Caudate nucleus (tissue), 63 donors: ENCODE measurements at places on chromosomes 4 and X.

DNA sequence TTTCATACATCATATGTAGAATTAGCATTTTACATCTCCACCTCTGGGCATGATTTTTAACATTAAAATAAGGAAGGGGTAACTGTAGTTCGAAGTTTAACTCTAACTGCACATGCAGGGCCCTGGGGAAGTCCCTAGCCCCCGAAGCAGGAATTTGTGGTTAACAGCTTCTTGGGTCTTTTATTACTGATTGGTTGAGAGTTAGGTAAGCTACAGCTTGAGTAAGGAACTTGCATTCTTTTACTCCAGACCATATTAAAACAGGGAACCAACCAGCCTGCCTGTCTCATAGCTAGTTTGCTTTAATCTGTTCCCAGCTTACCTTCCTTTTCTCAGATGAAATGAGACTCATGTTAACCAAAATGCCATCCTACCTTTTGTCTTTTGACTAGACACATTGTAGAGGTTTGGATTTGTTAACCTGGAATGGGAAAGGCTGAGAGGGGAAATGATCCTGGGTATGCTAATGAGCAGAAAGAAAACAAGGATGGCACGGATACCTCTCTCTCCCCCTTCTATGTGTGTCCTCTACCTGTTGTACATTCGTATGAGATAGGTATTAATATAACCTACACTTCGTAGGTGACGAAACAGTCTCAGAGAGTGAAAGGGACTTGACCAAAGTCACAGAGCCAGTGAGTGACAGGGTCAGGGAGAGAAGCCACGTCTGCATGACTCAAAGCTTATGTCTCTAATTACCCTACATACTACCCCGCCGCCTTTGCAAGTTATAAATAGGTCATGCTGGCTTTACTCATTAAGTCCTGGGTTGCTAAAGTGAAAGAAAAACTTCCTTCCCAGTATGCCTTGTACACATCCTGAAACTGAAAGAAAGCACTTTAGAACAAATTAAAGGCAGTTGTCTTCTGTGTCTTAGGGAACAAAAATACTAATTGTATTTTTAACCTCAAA is 119.5 kb upstream of the AFF2 start:
- no peak for DNase-seq

DNA sequence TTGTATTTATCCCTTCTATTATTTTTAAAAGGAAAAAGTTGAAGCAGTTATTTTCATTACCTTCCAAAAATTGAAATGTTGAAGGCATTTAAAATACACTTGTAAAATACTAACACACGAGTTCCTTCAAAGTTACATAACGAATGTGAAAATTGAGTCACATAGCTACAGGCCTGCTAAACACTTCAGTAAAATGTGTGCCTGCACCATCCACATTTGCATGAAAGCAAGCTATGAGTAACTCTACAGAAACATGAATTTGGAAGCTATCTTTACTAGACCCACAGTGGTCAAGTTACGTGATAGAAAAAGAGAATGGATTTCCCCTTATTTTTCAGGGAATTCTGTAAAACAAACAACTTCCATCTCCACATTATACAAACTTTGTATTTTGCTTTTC is 1148.8 kb upstream of the PCDH7 start:
- DNase-seq, result no peak

GRCh38 chr4:86223472-86223871 is 136.4 kb downstream of the MAPK10 start:
- no peak for DNase-seq

DNA sequence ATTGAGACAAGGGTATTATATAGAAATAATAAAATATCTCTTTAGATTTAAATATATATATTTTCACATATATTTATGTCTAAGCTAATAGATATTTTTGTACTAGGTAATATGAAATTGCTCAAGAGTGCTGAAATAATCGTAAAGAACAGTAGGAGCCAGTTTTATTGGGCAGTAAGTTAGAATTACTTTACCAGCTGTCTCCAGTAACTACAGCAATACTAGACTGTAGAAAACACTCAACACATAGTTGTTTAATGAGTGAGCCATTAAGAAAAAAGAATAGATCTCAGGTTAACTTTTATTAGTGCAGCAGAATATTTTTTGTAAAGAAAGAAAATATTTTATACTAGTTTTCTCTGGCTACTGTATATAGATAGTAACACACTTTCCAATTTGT is 715.2 kb downstream of the TRIML1 start:
- no peak for DNase-seq

DNA sequence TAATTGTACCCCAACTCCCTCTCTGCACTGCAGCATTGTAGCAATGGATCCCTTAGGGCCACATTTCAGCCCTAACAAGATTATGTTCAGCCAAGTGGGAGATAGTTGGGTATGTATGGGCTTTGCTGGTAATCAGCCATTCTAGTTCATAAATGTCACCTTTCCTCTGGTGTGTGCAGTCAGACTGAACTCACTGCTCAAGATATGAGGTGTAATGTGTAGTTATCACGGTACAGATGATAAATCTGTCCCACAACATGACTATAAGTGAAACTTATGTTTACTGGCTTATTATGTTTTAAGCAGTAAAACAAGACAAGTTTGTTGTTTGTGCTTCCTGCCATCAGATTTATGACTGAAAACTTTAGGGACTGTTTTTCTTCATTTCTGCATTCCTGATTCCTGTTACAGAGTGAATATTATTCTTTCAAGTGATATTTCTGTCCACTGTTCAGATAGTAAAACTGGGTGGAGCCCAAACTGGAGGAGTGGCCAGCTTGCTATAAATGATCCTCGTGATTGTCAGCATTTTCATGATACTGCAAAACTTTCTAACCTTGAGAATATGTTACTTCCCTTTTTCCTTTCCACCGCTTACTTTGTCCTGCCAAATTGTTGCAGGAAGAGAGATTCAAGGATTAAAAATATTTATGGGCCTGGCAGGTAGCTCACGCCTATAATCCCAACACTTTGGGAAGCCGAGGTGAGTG is 44.9 kb downstream of the ANAPC4 start:
- no peak for DNase-seq

GRCh38 chrX:126967225-126967624 is 147.7 kb downstream of the PRR32 start:
- no peak for DNase-seq

DNA sequence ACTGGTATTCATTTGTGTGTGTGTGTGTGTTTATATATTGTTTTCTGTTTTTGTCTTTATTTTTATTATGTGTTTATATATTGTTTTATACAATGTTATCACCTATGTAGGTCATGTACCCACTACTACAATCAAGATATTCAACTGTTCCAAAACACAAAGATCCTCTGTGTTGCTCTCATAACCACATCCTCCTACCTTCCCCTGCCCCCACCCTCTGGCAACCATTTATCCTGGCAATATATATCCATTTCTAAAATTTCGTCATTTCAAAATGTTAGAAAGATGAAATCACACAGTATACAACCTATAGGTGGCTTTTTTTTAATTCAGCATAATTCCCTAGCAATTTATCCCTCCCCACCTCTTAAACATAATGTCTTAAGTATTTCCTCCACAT is 18.8 kb upstream of the RPL34 start:
- DNase-seq, result no peak

GRCh38 chr4:155900381-155900780 is 3.1 kb upstream of the TDO2 start:
- no peak for DNase-seq

DNA sequence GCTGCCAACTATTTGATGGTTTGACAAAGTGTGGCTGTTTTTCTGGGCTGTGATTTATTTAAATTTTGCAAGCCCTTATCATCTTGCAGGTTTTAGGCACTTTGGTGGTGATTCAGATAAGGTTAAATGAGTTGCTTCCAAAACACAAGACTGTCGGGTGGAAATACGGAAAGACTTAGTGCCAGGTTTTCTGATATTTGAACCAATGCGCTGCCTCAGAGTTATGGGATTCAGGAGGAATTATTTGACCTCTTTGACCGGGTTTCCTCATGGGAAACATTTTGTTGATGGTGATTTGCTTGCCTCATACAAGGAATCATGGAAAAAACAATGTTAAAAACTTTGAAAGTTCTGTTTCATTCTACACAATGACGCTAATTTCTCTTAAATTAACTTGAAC is 136.1 kb upstream of the MAP9 start:
- DNase-seq, result no peak

DNA sequence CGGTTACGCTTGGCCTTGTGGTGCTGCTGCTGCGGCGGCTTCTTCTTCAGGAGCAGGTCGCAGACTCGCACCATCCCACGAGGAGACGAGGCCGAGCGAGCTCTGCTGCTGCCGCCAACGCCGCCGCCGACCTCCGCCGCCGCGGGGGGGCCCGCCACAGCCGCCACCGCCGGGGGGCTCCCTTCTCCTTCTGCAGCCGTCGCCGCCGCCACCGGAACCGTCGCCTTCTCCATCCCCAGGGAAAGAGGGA is 237 bp downstream of the ANKRD17 start:
- no peak for DNase-seq

- DNase-seq, result no peak
Measured at GRCh38 chrX:83108278-83108677, 399.8 kb upstream of the POU3F4 start.

- DNase-seq, result no peak
Measured at GRCh38 chr4:126183206-126183605, 868.5 kb downstream of the FAT4 start.

DNA sequence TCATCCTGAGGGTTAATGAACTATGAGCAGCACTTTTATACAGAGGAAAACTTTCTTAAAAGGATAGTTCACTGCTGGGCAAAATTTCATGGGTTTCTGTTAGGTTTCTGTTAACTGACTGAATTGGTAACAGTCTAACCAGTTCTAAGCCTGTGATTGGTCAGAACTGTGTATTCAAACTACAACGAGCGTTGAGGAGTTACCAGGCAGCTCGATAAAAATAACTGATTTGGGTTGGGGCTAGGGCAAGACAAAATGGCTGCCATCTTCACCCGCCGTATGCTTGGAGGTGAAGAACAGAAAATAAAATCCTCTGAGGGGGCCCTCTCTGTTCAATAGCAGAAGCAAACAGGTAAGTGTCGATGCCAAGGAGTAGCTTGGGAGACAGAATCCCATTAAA is 22.0 kb downstream of the FAM133A start:
- DNase-seq, result no peak

DNA sequence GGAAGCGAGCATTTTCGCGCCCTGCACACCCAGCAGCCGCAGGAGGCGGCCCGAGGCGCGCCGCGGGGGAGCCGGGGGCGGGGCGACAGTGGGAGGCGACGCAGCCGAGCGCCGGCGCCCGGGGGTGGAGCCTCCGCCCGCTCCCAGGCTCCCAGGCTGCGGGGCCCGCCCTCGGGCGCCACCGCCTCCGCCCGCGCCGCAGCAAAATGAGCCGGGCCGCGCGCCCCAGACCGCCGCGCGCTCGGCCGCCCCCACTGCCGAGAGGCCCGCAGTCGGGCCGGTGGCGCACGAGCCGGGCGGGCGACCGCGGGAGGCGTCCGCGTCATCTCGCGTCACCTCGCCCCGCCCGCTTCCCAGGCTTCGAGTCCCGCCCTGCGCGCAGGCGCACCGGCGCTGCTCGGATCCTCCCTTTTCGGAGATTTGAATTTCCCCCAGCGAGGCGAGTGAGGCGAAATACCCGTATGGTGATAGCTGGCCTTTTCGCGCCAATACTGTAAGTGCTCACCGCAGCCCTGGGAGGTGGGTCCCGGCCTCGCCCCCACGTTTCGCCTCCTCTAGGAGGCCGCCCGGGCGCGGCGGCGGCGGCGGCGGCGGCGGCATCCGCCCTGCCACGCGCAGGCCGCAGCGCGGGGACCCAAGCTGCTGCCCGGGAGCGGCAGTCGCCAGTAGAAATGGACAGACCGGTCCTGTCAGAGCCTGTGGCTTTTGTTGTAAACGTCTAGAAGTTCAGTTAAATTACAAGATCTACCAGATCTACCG is at the start of gene TMEM187:
TSS of gene TMEM187 (plus strand) at position 387 of the 759 bp plus-strand sequence. CDS start 9,309 bp downstream, outside the sequence.
- DNase-seq, result peak; percentile 78

DNA sequence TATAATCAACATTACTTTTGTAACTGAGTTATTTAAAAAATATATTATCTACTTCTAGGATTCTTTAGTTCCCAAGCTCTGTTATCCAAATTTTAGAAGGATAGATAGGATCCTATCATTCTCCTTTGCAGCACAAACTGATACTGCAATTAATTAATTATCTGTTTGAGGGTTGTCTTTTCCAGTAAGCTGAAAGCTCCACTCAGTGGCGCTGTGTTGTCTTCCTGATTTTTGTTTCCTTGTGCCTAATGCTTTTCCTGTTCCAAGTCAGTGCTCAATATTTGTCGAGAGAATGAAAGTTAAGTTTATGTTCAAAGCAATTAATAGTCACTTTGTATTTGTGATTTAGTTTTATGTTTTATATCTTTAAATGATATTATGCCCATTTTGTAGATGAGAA is 107.4 kb upstream of the ANK2 start:
- no peak for DNase-seq

DNA sequence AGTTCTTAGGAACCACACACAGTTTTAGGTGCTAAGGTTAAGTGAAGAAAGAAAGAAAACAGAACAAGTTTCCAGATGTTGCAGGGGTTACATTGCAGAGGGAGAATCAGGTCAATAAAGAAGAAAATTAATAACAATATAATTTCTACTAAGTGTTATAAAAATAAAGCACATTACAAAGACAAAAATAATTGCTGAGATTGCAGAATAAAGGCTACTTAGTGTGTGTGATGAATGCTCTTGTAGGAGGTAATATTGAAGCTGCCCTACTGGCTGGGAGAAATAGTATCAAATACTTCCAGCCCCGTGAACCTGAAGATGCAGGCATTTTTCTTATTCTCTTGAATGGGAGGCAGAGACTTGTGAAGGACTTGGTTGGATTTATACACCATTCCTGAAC is 33.2 kb upstream of the FAM9A start:
- no peak for DNase-seq

DNA sequence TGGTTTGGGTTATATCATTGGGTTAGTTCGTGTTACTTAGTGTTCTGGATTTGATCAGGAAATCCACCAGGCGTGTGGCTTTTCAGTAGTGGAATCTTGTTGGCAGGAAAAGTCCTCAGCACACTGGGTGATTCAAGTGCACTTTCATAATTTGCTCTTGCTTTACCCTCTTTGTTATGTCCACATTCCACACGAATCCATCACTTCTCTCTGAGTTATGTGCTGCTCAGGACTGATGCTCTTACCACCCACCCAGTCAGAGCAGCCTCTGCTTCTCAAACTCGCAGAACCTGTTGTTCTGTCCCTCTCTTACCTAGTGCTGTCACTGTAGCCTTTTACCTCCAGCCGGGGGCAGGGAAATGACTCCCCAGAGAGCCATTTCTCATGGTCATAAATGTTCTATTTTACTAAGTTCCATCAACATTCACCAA is 37.2 kb upstream of the SCRG1 start:
- no peak for DNase-seq

- no peak for DNase-seq
Measured at GRCh38 chrX:123425904-123426303, 241.8 kb downstream of the GRIA3 start.

GRCh38 chr4:83657336-83657735 is 121.4 kb downstream of the GPAT3 start:
- DNase-seq, result no peak

GRCh38 chr4:149518471-149518870 is 297.2 kb downstream of the IQCM start:
- no peak for DNase-seq

DNA sequence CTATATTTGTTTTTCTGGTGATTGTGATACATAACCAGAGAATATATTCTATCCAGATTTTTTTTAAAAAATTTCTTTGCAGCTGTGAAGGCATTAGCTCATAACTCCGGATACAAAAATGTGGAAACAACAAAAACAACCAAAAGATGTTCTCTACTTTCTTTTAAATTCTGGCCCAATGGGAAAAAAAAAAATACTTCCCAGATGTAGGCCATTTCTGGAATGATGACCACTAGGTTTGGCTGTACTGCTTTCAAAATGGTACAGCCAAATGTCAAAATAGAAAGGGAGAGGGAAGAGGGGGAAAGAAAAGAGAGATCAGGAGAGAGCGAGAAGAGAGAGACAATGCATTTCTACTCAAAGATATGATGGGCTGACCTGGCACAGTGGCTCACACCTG is 14.6 kb downstream of the ANOS1 start:
- DNase-seq, result no peak
